ENCODE measurements at places on chromosomes 7 and 10. TPM values are rescaled to one million over a fixed set of nuclear protein-coding genes. Genes with fewer than 3 reads are reported as not detected.

SHTN1 gene
- 20.7 TPM for total RNA-seq

STX1A gene
- 14.8 TPM for total RNA-seq

GPR158 gene
- total RNA-seq: under 0.01 TPM

RPEL1 gene
- 0.27 TPM for total RNA-seq

WEE2 gene
- total RNA-seq: not detected

PDE6C gene
- total RNA-seq: not detected

PPP1R17 gene
- not detected for total RNA-seq

H2BK1 gene
- not detected for total RNA-seq

EPO gene
- total RNA-seq: not detected

ADO gene
- 25.2 TPM for total RNA-seq

FLNC gene
- 93.9 TPM for total RNA-seq

AZGP1 gene
- total RNA-seq: not detected

CNTNAP2 gene
- total RNA-seq: not detected

RBP4 gene
- total RNA-seq: not detected

NPFFR1 gene
- not detected for total RNA-seq

SEMA3D gene
- total RNA-seq: 1.2 TPM

FFAR4 gene
- not detected for total RNA-seq

CPA4 gene
- total RNA-seq: 0.27 TPM

ENKUR gene
- total RNA-seq: 0.40 TPM

TUBAL3 gene
- 0.57 TPM for total RNA-seq

PLXNA4 gene
- 36.0 TPM for total RNA-seq

YWHAG gene
- total RNA-seq: 213 TPM
